ENCODE measurements at places on chromosomes 5 and 9. TPM values are rescaled to one million over a fixed set of nuclear protein-coding genes. Genes with fewer than 3 reads are reported as not detected.

GPRIN1 gene
- 2.3 TPM for polyA plus RNA-seq

MYOZ3 gene
- polyA plus RNA-seq, result 6.6 TPM

SLC34A3 gene
- polyA plus RNA-seq, result 11.6 TPM

STKLD1 gene
- 5.4 TPM for polyA plus RNA-seq

ALDH7A1 gene
- 150 TPM for polyA plus RNA-seq

F2R gene
- 54.1 TPM for polyA plus RNA-seq

GZMA gene
- polyA plus RNA-seq, result 0.27 TPM

GRCh38 chr5:60891667-60892066 lies 47.6 kb upstream of the ELOVL7 start:
- no peak for DNase-seq

DNA sequence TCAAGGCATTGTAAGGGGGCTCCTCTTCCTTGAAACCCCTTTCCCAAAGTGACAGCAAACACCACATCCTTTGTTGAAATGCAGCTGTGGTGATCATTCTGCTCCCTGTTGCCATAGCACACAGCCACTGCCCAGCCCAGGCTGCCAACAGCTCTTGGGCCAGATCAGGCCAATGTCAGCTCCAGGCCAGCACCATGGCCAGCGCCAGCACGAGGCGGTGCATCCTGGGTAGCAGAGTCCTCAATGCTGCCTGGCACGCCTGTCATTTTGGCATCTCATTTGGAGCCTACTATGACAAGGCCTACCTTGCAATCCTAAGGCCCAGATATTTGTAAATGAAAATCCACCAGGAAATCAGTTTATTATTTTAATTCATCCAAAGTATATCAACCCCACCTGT lies 390.6 kb downstream of the DNAH5 start:
- peak; percentile 8 for DNase-seq

DNA sequence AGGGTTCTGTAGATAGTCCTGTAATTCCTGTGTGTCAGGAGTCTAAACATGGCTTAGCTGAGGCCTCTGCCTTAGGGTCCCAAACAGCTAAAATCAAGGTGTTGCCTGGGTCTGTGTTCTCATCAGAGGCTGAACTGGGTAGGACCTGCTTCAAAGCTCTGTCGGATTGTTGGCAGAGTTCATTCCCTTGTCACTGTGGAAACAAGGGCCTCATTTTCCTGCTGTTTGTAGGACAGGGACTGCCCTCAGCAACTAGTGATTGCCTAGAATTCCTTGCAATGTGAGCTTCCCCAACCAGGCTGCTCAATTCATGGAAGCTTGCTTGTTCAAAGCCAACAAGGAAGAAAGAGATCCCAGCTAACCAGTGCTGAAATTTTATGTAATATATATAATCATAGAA lies 283.2 kb downstream of the DNAH5 start:
- no peak for DNase-seq

GRCh38 chr5:56482363-56482762 lies 249.2 kb upstream of the ANKRD55 start:
- no peak for DNase-seq

DNA sequence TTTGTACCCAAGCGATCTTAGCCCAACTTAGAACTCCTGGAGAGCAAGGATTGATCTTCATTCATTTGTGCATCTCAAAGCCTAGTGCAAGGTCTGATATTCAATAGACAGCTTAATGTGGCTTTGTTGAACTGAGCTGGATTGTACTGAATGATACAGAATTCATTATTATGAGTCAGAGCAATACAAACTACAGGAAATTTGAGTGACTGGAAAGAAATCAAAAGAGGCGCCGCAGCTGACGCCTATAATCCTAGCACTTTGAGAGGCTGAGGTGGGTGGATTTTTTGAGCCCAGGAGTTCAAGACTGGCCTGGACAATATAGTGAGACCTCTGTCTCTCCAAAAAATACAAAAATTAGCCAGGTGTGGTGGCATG lies 58.6 kb downstream of the ENC1 start:
- no peak for DNase-seq

GRCh38 chr9:4973246-4973645 lies 11.8 kb upstream of the JAK2 start:
- no peak for DNase-seq

- no peak for DNase-seq
These were observed at the start of gene DND1 for GRCh38 chr5:140673187-140673976. Gene DND1, minus strand, starts transcription at chr5:140673576. Its CDS starts 34 bp downstream, at chr5:140673542.

- DNase-seq, result peak; percentile 60
These were observed 247.5 kb downstream of the ADAMTSL1 start for GRCh38 chr9:18721267-18721994.

DNA sequence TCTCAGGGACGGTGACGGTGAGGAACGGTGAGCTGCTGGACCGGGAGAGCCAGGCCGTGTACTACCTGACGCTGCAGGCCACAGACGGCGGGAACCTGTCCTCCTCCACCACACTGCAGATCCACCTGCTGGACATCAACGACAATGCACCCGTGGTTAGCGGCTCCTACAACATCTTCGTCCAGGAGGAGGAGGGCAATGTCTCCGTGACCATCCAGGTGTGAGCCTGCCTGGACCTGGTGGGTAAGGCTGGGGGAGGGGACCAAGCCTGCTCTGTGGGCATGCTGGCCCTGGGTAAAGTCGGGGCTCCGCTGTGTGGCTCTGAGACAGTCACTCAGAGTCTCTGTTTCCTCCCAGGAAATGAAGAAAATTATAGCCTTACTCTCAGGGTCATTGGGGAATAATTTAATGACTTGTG lies 29.3 kb downstream of the CDHR2 start:
- peak; percentile 49 for DNase-seq

Data from renal cortex interstitium (tissue), 15 donors.